WERI-Rb-1 (cell line): ENCODE measurements at places on chromosomes 2 and 18.

DNA sequence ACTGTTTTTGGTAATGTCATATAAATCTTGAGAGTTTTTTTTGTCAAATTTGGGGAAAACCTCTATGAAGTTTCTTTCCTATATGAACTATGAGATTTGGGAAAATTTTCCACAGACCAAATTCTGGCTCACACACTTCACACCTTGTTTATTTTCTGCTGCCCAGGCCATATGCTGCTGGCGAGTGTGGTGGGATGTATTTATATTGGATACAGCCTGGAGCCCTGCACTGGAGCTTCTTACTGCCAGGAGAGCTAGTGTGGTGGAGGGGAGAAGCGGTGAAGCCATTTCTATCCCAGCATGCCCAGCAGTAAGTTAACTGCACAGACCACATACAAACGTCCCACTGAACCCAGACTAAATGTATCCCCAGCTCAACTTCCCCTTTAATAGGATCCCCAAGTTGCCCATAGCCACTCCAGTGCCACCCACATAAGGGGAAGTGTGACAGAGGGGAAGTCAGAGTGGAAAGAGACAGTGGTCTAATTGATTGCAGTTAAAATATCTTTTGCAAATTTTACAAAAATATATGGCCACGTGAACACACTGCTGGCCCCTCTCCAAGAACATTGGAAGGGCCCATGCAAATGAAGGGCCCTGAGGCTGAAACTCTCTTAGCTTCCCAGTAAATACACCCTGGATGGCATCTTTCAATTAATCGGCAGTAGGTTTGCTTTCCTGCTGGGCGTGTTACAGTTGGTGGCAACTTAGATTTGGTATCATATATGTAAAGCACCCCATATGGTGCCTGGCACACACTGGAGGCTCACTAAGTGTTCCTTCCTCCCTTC is 146.6 kb upstream of the ITGA6 start:
- DNase-seq: no peak

GRCh38 chr2:183063083-183063482 is 15.5 kb upstream of the DUSP19 start:
- no peak for DNase-seq

- no peak for DNase-seq
Observed at GRCh38 chr2:7888876-7889275, 793.0 kb upstream of the ID2 start.

- no peak for DNase-seq
Observed at GRCh38 chr2:128602038-128602698, 283.5 kb upstream of the HS6ST1 start.

- no peak for DNase-seq
Observed at GRCh38 chr2:23248667-23249066, 136.3 kb upstream of the KLHL29 start.

DNA sequence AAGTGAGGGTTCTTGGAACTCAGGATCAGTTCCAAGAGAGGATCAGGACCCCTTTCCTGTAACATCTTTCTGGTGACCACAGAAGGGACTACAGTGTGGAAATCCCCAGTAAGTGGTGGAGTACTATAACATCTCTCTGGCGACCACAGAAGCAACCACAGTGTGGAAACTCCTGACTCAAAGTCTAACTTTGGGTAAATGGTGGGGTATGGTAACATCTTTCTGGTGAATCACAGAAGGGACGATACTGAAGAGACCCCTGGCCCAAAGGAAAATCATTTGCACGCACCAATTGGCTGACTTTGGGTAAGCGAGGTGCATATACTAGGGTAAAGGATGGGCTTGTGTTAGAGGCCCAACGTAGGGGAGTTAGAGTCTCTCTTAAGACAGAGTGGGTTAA is 56.3 kb upstream of the GULP1 start:
- no peak for DNase-seq

DNA sequence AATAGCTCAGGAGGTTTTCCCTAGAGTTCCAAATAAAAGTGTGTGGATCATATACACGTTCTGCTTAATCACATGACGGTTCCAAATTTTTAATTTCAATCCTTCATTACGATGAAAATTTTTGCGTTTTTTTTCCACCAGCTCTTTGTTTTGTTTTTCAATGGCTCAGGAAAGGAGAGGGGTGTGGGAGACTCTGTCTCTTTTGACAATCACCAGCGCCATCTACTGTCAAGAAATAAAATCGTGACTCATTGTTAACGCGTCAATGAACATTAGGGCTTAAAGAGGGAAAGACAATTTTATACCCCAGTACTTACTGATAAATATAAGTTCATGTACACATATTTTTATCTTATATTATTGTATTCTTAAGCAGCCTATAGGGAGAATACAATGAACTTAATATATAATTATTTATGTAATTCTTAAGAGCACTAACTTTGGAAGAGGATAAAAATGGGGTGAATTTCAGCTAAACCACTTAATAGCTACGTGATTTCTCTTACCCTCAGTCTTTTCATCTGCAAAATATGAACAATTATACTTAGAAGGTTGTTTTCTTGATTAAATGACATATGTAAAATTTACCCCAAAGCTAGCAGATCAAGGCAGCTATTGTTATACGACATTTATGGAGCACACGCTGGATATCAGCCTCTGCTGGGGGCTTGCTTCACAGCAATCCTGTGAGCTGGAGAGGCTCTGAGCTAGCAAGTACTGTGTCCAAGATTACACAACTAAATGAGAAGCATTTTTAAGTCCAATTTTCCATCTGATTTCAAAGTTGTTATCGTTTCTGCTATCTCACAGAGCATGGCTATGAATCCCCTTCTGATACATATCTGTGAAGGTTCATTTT is 47.4 kb upstream of the RMDN2 start:
- no peak for DNase-seq

GRCh38 chr2:241855888-241856422 is 2.7 kb downstream of the PDCD1 start:
- no peak for DNase-seq

GRCh38 chr2:156486147-156486546 is 50.0 kb downstream of the GPD2 start:
- DNase-seq: no peak

DNA sequence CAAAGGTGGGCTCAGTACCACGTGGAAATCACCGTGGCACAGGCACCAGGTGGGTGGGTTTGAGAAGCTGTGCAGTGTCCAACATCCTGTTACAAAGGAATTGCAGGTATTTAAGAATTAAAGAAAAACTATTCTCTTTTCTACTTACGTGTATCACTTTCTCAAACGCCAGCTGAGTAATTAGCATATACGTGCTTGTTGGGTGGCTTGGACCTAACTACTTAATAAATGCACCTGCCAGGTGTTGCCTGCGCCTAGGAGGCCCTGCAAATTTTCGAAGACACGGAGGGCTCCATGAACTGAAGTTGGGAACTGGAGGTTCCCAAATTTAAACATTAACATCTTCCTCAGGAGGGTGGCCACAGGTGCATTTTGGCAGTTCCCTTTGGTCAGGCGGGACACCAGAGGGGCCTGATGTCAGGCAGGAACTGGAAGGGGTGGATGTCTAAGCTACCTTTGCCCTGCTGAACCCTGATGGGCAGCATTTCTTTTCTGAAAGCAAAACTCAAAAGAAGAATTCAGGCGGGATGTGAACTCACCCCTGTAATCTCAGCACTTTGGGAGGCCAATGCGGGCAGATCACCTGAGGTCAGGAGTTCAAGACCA is 84.8 kb downstream of the HS6ST1 start:
- no peak for DNase-seq

DNA sequence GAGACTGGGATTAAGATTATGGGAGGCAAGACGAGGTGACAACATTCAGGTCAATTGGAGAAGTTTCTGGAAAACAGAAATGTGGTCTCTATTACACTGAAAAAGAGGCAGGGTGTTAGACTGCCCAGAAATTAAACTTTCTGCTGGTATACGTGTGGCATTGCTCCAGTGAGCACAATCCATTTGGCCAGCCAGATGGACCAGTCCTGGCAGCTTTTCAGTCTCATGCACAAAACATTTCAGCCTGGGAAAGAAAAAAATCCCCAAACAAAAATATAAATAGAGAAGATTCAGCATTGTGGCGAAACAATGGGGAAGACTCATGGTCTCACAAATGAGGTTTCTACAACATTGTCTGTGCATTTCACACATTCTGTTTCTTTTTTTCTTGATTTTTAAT is 113.9 kb downstream of the HNMT start:
- DNase-seq: no peak

DNA sequence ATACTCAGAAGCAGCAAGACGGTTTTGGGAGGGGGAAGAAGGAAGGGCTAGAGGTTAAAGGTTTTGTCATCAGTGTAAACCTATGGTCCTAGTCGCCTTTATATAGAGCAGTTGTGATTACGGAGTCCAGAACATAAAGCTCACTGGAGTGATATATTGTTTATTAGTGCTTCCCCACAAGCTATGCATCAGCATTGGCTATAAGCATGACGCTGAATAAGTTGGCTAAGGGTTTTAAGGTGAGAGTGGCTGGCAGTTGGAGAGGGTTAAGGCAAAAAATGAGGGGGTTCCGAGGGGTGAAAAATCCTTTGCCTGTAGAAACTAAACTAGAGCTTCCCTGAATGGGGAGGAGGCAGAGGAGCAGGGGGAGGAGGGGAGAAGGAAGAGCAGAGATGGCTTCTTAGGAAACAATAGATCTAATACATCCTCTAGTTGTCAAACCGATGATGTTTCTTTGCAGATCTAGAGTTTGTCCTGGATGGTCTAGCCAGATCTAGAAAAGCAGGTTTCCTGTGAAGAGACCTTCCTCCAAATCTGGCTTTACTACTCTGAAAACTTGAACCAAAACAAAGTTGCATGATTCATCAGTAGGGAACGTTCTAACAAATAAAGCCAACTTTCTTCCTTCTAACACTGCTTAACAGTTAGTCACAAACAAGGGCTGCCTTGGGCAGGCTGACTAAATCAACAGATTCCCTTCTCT is 2.5 kb downstream of the KLF7 start:
- DNase-seq: no peak
